ENCODE measurements at places on chromosomes 16 and 17.

GRCh38 chr16:24701521-24701951, 27.9 kb upstream of the TNRC6A start:
- DNase-seq, result no peak

GRCh38 chr16:55239723-55240122, 84.3 kb upstream of the IRX6 start:
- DNase-seq, result no peak

GRCh38 chr17:58315281-58315711, 13.3 kb downstream of the TSPOAP1 start:
- DNase-seq, result no peak

GRCh38 chr17:17072546-17072945, 30.3 kb downstream of the MPRIP start:
- no peak for DNase-seq

GRCh38 chr16:50844840-50845239, 103.0 kb downstream of the CYLD start:
- no peak for DNase-seq

GRCh38 chr16:55949518-55949917, 74.3 kb upstream of the CES5A start:
- no peak for DNase-seq

- DNase-seq, result peak; percentile 8
Observed at GRCh38 chr16:71883168-71883848, 674 bp downstream of the ZNF821 start.

GRCh38 chr17:17749025-17749772, 67.9 kb downstream of the RAI1 start:
- no peak for DNase-seq

DNA sequence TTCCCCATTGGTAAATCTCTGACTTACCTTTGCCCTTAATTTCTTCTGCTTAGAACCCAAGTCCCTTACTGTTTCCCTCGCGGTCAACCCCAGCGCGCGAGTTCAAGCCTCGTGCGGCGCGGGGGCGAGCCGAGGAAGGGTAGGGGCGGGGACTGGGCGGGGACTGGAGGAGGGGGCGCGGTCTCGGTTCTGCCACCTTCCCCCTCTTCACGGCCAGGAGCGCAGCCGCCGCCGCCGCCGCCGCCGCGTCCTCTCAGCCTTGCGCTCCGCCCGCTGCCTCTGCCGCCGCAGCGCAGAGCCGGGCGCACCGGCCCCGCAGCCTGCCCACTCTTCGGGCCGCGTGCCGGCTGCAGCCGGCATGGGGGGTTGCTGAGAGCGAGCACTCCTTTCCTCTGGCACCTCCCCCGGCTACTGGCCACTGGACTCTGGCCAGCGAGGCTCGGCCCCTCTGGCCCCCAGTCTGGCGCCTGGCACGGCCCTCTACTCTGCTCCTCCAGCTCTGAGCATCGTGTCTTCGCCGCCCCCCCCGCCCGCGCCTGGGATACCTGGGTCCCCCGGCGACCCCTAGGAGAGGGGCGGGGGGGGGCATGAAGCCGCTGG, at the start of gene RAPGEFL1:
Gene RAPGEFL1 (plus strand): TSS at position 196 of the 600 bp plus-strand sequence. CDS start 392 bp downstream, at position 588.
- DNase-seq, result peak; percentile 73

GRCh38 chr17:32551186-32551955, 64.6 kb downstream of the CDK5R1 start:
- DNase-seq, result no peak

- DNase-seq, result no peak
Observed at GRCh38 chr16:2818272-2818876, 1.3 kb downstream of the PRSS21 start.

DNA sequence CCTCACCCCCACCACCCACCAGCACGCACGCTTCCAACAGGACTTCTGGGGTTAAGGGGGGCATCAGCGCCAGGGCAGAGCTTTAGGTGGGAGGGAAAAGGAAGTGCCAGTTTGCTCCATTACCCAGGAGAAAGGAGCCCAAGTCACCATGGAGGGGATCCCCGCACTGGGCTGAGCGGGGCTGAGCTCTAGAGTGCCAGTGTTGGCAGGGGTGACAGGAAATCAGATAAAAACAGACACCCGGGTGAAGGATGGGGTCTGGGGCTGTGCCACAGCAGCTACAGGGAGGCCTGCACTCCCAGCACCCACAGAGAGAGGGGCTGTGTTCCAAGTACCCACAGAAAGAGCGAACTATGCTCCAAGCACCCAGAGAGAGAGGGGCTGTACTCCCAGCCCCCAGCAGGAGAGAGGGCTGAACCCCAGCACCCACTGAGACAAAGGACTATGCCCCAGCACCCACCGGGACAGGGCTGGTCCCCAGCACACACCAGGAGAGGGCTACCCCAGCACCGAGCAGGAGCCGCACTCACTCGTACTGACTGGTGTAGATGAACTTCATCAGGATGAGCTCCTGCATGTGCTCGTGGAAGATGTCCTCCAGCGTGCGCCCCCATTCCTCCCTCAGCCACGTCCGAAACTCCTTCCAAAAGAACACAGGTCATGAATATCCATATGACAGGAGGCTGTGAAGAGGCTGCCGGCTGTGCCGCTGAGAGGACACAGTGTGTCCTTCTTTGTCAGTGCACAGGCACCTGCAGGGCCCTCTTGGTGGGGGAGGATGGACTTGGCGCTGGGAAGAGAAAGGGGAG, 18.6 kb upstream of the C16orf95 start:
- no peak for DNase-seq

- no peak for DNase-seq
Observed at GRCh38 chr17:4853208-4853671, 20.1 kb downstream of the MINK1 start.

DNA sequence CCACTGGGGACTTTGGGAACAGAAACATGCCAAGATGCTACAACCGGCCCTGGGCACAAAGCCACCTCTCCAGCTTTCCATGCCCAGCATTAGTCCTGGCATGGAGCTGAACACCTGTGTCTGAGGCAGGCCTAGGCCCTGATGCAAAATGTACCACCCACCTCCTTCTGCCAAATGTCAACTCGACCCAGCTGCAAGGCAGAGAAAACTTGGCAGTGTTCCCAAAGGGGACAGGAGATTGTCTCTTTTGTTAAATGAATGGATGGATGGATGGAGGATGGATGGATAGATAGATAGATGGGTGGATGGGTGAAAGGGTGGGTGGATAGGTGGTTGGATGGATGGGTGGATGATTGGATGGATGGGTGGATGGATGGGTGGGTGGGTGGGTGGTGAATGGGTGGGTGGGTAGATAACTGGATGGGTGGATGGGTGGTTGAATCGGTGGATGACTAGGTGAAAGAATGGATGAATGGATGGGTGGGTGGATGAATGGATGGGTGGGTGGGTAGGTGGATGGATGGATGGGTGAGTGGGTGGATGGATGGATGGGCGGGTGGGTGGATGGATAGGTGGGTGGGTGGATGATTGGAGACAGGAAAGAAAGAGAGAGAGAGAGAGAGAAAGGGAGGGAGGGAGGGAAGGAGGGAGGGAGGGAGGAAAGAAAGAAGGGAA, 73.4 kb upstream of the TNRC6C start:
- peak; percentile 82 for DNase-seq

DNA sequence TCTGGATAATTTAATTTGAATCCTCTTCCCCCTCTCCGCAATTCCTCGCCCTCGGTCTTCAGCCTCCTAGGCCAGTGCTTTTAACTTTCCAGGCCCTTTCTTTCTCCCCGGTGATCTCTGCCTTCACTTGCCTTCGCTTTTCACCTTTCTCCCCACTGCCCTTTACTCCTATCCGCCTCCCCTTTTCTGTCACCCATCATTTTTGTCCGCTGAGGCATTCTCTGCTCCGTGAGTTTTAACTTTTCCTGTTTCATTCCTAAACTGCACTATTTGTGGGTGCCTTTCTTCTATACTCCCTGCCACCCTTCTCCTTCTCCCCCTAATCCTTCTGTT, 729 bp downstream of the LONP2 start:
- no peak for DNase-seq

- no peak for DNase-seq
Observed at GRCh38 chr17:68096111-68096510, 60.6 kb downstream of the KPNA2 start.

GRCh38 chr17:62627219-62627903, at the start of gene MRC2:
Gene MRC2, plus strand, starts transcription at chr17:62627670. Its CDS starts 133 bp downstream, at chr17:62627803.
- no peak for DNase-seq

DNA sequence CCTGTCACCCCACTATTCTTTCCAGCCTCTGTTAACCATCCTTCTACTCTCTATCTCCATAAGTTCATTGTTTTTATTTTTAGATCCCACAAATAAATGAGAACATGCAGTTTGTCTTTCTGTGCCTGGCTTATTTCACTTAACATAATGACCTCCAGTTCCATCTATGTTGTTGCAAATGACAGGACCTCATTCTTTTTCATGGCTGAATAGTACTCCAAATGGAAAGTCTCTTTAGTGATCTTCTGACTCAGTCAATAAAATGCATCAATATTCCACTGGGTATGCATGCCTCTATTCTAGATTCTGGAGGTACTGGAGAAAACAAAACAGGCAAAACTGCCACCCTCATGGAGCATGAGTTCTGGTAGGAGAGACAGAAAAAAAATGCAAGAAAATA, 459.0 kb downstream of the XYLT1 start:
- DNase-seq, result no peak

Measured in COR-L47 (cell line).